Omental fat pad (tissue), 4 donors: ENCODE measurements at places on chromosomes 3 and 15. TPM values are rescaled to one million over a fixed set of nuclear protein-coding genes. Genes with fewer than 3 reads are reported as not detected.
A peak's percentile ranks its signal among the peaks of the same experiment; 100 is the strongest.

- DNase-seq: no peak
Measured at GRCh38 chr15:40912478-40912877, 16.7 kb upstream of the DLL4 start.

DNA sequence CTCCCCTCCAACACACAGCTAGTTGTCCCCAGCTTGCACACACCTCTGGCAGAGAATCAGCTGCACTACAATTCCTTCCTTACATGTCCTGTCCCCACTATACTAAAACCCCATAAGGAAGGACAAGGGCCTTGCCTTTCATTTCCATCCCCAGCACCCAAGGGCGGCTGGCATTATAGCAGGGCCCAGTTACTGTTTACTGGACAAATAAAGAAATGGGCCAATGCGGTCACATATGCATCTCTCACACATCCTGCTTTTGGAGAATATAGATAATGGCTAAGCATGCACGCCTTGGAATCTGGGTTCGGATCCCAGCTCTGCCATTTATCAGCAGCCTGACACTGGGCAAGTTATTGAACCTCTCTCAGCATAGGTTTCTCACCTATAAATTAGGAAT, 99.1 kb downstream of the DAPK2 start:
- no peak for DNase-seq

DNA sequence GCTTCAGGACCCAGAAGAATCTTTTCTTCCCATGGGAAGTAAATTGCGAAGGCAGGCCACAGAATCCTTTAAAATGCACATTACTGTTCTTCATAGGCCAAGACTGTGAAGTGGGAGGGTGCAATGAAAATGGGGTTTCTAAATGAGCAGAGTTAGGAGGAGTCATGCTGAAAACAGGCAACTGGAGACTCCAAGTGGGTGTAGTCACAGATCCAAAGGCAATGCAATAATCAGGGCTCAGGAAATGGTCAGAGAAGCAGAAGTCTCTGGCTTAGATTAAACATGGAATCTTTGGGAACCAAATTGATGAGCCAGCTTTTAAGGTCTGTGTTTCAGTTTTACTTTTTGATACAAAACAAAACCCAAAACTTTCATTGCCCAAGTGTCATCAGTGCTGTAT, 37.6 kb downstream of the HHLA2 start:
- no peak for DNase-seq

- no peak for DNase-seq
Measured at GRCh38 chr3:112038863-112039262, 4.3 kb downstream of the TMPRSS7 start.

- no peak for DNase-seq
Measured at GRCh38 chr3:148708409-148708808, 10.7 kb downstream of the AGTR1 start.

DNA sequence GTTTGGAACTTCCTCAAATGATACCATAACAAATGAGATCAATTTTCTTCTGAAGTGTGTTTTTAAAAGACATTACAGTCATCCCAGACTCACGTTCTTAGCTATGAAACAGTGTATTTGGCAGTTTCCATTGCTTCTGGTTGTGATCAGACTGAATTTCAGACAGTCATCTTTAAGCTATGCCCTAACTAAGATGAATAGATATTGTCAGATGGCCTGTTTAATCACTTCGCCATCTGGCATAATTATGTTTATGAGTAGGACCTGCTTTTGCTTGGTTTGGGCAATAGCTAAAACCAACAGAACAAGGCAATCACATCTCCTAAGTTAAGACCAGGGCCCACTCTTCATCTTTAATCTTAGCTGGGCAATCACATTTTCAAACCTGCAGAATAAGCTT, 313.1 kb downstream of the SV2B start:
- no peak for DNase-seq

- no peak for DNase-seq
Measured at GRCh38 chr3:45297331-45297730, 71.2 kb upstream of the TMEM158 start.

DNA sequence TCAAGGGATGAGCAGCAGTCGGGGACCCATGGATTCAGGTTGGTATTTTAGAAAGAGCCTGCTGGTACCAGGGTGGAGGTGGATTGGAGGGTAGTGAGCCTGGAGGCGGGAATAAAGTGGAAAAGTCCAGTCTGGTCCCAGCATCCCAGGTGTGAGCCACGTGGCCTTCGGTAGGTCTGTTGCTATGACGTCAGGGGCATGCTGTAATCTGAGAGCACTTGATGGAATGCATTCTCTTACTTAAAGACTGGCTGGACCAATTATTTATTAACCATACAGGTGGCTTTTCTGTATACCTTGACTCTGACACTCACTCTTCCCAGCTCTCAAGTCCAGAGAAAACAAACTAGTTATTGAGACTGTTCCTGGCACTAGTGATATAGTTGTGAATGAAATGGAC, 389.9 kb upstream of the RGMA start:
- no peak for DNase-seq

- DNase-seq: no peak
Measured at GRCh38 chr15:69443032-69443611, 9.5 kb upstream of the RPLP1 start.

GRCh38 chr15:51135276-51135675, 40.6 kb upstream of the TNFAIP8L3 start:
- DNase-seq: no peak

- no peak for DNase-seq
Measured at GRCh38 chr3:24793896-24794295, 299.2 kb upstream of the THRB start.

- no peak for DNase-seq
Measured at GRCh38 chr15:40087068-40087810, 21.4 kb downstream of the BMF start.

GRCh38 chr3:180615954-180616353, 14.0 kb downstream of the TTC14 start:
- no peak for DNase-seq

- no peak for DNase-seq
Measured at GRCh38 chr3:171347301-171348039, 112.7 kb downstream of the TNIK start.

GRCh38 chr15:73560501-73561117, 72.6 kb downstream of the NPTN start:
- DNase-seq: no peak

DNA sequence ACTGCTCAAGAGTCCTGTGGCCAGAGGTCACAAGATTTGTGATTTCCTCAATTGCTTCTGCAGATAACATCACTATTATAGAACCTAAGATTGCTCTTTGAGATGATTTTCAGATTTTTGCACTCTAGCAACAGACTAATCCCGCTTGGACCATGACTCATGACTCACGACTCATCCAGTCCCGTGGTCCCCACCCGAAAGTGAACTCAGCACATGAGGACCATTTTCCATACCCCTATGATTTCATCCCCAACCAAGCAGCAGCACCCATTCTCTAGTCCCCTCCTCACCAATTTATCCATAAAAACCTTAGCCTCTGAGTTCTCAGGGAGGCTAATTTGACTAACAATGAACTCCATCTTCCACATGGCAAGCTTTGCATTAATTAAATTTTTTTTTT, 106.3 kb upstream of the ALCAM start:
- no peak for DNase-seq

- DNase-seq: no peak
Measured at GRCh38 chr3:58164199-58164879, 46.4 kb downstream of the DNASE1L3 start.

- DNase-seq: no peak
Measured at GRCh38 chr3:133264920-133265319, 134.9 kb upstream of the BFSP2 start.

DNA sequence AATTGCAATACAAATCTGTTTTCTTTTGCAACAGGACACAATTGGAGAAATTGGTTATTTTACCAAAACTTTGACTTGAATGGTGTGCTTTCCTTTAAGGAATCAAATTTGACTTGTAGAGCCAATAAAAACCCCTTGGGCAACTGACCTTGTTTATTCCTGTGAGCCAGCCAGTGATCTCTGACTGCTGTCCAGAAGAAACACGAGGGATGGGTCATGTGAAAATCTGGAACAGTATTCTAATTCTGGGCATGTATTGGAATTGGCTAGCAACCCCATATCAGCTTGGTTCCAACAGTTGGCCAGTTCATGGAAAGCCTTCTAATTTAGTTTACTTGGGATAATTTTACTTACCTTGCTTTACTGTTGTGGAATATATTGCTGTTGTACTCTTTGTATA, 19.1 kb upstream of the HHATL start:
- DNase-seq: no peak

GRCh38 chr3:194843556-194843955, 157.9 kb downstream of the FAM43A start:
- DNase-seq: no peak

DNA sequence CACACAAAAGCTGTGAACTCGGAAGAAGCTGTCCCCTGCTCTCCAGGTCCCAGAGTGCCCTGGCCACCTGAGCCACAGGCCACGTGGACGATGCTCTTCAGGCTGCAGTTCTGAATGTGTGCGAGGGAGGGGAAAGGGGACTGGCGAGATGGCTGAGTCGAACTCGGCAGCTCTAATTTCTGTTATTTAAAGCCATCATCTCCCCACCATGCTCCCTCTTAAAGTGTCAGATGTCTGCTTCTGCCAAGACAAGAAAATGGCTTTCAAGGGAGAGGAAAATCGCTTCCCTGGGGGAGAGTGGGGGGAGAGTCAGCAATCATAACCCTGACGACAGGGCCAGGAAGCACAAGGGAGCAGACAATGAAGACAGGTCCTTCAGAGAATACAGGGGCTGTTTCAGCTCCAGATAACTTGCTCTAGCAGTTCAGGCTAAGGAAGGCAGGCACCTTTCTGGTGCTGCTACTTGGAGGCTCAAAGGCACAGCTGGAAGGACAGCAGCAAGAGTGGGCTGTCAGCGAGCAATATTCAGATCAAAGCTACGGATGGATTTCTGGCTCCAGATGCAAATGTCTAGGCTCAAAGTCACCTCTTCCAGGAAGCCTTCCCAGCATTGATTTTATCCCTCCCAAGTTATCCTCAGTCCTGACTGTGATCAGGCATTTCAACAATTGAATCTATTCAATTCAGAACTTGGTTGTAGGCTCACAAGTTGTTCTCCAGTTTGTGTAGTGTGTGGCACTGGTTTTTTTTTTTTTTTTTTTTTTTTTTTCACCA, 15.5 kb upstream of the CCDC33 start:
- no peak for DNase-seq

DNA sequence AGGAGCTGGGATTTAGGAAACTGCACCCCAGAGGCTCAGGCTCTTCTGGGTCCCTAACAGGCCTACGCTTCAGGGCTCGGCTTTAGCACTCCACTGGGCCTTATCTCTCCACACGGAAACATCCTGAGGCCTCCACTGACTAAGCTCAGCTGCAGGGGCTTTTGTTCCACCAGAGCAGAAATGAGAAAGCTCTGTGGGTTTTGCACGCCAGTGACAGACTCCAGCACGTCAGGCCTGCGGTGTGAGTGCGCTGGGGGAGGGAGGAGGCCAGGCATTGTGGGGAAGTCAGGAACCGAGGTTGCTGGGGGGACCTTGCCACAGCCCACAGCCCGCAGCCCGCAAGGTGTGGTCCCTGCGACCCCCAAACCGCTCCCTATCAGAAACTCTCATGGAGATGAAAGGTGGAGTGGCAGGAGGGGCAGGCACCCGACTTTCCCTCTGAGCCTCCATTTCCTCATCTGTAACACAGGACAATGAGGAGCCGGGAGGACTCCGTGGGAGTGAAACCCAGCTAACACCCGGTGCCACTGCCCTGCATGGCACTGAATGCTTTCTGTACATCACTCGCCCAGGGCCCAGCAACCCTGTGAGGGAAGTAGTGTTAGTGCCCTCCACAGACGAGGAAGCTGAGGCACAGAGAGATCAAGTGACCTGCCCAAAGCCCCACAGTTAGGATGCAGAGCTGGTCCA, 106.5 kb downstream of the TPRA1 start:
- peak; percentile 15 for DNase-seq

GRCh38 chr15:88385078-88385700, 82.0 kb downstream of the MRPL46 start:
- no peak for DNase-seq

DNA sequence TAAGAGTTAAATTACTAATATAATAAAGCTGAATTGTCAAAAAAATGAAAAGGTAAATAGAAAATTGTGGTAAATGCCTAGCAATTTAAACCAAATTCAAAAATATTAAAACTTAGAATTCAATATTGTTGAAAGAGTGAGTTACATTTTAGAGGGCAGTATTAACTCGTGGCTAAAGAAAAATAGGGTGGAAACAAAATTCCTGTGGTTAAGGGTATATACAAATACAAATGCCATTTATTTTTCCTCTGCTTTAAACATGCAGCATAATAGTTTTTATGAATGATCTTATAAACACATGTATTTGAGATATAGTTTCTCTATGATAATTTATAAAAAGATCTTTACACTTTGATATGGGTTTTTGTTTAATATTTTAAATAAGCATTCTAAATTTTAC, 79.0 kb downstream of the NEDD4 start:
- DNase-seq: no peak

DNA sequence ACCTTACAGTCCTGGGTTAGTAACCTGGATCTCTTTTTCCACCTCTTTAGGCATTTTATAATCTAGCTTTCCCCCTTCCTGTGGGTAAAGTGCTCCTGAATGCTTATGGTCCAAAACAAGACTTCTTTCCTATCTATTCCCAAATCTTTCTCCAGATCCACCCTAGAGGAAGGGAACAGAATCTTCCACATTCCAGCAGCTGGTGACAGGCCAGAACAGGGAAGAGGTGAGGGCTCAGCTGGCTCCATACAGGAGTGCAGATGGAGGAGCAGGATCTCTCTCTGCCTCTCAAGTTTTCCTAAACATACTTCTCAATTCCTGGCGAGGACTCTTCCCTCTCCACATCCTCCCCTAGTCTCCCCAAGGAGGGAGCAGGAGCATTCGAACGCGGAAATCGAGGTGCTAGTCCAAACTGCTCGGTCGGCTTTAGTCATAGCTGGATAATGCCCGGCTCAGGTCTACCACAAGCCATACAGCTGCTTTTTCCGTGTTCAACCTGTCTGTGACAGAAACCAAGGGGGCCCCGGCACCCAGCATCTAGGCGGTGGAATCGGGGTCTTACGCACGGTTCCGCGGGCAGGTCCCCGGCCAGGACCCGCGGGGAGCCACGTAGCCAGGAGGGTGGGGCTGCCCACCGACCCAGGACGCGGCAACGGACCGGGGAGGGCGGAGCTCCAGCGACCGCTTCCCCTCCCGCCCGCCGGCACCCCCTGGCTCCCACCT, 4.0 kb downstream of the RASSF1 start:
- no peak for DNase-seq

- no peak for DNase-seq
Measured at GRCh38 chr3:194326968-194327217, 24.2 kb downstream of the CPN2 start.

- no peak for DNase-seq
Measured at GRCh38 chr3:106068381-106068780, 199.6 kb upstream of the CBLB start.

DNA sequence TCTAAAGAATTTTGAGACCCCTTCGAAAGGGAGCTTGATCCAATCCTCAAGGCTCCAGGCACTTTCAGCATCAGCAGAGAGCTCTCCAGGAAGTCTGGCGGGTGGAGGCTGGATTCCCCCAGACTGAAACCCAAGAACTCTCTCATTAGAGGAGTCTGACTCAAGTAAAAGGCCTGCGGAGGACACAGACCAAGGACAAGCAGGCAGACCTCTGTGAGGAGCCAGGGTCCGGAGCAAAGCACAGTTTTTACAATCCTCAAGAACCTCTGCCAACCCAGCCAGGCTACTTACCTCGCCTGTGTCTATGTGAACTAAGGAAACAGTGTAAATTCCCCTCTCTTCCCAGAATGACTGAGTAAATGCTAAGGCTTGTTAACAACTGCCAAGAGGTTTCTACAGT, 86.2 kb downstream of the FBN1 start:
- no peak for DNase-seq

Gene KLHL40
- total RNA-seq: not detected

Gene CCDC71
- 24.3 TPM for total RNA-seq

Gene LEKR1
- total RNA-seq: not detected

Gene AAGAB
- total RNA-seq: 26.8 TPM

Gene FOXB1
- not detected for total RNA-seq

Gene TEX55
- not detected for total RNA-seq

Gene GREM1
- 77.3 TPM for total RNA-seq

Gene SHISA5
- total RNA-seq: 119 TPM
